ENCODE measurements at places on chromosomes 7 and 10.

DNA sequence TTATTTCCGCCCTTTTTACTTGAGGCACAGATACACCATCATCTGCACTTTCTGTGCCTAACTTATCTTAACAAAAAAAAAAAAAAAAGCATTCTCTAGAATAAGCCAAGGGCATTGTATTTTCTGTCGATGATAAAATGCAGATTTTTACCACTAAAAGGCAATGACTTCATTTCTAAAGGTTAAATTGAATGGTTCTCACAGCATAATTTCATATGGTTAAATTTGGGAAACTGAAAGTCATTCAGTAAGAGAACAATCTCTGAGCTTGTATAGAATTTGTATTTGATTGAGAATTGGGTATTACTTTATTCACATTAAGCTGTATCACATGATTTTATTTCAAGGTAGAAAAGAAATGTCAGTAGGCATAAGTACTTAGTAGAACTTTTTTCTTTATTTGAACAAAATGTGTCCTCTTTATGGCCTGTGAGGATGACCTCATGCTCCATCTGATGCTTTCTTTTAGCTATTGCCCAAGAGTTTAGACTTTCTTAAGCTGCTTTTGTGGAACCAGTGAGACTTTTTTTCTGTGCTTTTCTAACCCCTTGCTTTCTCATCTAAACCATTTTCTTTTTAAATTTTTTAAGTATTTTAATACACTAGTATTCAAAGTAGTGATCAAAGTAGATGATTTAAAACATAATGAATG, 110.3 kb downstream of the LRRC4 start:
- no peak for DNase-seq

- peak; percentile 52 for DNase-seq
Observed at GRCh38 chr7:89002981-89003956, 207.7 kb upstream of the TEX47 start.

GRCh38 chr10:112815269-112816032, 134.6 kb upstream of the TCF7L2 start:
- DNase-seq: peak; percentile 60

GRCh38 chr7:52758356-52758755, 277.1 kb upstream of the POM121L12 start:
- no peak for DNase-seq

DNA sequence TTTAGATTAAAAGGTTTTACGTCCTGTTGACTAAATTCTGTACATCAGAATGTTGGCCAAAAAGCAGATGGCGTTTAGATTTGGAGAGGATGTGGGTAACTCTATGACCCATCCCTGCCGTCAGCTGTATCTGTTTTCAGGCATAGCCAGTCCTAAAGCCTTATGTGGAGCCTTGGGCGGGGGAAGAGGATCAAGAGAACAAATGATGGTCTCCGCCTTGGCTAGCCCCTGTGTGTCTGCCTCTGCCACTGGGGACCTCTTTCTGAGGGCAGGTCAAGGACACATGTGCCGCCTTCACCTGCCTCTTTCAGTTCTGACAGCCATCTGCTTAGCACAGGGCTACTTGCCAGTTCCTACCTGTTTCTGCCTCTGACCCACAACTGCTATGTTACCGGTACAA, 24.1 kb downstream of the PDSS1 start:
- peak; percentile 86 for DNase-seq

- DNase-seq: no peak
Observed at GRCh38 chr7:139522830-139523198, 671 bp upstream of the CLEC2L start.

DNA sequence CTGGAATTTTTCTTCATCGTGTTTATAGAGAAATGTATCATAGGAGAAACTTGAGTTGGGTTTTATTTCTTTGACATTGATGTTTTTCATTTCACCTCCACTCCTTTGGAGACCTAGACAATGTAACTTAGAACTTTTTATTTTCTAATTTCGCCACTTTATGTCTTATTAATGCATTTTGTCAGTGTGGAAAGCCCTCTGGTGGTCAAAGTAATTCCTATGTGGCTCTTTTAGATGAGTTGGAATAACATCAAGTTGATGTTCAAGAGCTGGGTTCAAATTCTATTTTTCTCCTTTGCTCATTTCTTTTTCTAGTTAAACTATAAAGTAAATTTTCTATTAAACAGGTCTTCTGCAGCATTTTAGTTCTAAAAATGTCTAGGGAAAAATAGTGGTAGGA, 478.6 kb downstream of the LRMDA start:
- DNase-seq: no peak

DNA sequence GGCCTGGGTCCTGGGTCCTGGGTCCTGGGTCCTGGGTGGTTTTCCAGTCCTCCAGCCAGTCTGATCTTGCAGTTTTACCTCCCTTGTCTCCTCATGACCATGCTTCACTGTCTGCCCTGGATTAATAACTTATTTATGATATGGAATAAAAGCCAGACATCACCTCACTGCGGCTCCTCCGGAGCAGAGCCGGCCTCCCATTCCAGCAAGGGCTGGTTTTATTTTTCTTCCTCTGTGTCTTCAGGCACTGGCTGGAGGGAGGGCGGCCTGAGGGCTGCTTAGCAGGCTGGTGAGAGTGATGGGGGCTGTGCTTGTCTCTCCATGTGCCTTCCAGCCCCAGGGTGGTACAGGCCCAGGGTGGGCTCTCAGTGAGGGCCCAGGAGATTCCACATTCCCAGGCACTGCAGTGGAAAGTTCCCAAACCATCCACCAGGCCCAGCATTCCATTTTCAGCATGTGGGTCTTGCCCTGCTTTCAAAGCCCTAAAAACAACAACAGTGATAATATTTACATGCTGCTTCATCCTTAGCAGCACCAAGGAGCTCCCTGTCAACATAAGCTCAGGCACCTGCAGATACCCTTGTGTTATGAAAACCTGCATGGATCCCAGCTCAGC, 12.6 kb downstream of the ADAMTS14 start:
- no peak for DNase-seq

DNA sequence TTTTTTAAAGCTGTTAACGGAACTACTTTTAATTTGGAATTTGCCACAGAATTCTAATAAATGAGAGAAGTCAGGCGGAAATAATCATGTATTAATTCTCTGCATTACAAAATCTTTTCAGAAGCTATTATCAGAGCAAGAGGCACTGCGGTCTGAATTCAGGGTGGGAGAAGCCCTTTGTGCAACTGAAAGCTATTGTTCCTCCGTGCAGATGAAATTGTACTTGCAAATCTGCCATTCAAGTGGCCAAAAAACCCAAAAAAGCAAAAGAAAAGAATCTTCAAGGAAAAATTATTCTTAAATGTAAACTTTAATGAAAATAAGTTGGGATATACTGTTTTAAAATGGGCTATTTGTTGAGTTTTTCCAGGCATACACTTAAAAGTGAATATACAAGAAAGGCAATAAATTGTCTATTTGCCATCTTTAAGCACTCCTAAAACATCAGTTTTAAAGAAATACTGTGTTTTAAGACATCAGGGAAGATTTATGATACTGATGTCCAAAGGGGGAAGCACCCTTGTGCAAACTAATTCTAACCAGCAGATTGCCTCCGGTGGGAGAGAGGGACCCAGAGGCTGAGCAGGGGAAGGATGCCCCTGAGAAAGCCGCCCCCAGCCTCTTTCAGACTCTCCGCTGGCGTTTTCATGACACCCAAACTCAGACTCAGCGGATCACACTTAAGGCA, 351.2 kb downstream of the DNAJB6 start:
- DNase-seq: no peak

- DNase-seq: no peak
Observed at GRCh38 chr10:57785068-57785467, 482.6 kb downstream of the IPMK start.

GRCh38 chr10:33271969-33272583, 62.4 kb downstream of the NRP1 start:
- DNase-seq: no peak

- DNase-seq: no peak
Observed at GRCh38 chr7:70384024-70384423, 747.9 kb upstream of the GALNT17 start.

DNA sequence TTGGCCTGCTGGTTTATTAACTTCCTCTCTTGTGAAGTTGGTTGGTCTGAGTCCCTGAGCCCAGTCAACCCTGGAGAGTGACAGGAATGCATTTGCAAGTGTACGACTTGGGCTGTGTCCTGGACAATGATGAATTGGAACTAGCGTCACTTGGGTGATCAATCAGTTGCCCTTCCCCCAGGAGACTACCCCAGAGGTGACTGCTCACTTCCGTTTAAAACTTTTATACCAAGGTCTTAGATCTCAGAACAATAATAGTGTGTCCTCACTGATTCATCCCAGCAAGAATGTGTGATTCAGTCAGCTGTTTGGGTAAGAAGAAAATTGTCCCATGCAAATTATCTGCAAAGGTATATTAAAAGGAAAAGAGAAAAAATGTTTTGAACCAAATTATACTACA, 102.9 kb upstream of the ARMC3 start:
- no peak for DNase-seq

- no peak for DNase-seq
Observed at GRCh38 chr7:66307591-66308215, 102.6 kb downstream of the TPST1 start.

DNA sequence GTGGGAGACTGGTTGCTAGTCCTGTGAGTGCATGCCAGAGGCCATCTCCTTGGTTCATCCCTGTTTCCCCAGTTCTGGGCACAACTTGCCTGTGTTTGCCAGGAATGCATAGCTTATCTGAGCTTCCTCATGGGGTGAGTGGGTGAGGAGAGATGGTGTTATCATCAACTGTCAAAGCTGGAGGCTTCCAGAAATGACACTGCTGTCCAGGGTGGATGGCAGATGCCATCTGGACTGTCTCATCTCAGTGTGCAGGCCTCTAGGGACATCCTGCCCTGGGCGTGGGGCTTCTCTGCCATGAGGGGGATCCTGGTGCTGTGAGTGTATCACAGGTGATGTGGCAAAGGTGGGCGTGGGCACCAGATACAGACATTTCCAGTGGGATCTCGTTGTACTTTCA, 328.6 kb downstream of the DPP6 start:
- no peak for DNase-seq

DNA sequence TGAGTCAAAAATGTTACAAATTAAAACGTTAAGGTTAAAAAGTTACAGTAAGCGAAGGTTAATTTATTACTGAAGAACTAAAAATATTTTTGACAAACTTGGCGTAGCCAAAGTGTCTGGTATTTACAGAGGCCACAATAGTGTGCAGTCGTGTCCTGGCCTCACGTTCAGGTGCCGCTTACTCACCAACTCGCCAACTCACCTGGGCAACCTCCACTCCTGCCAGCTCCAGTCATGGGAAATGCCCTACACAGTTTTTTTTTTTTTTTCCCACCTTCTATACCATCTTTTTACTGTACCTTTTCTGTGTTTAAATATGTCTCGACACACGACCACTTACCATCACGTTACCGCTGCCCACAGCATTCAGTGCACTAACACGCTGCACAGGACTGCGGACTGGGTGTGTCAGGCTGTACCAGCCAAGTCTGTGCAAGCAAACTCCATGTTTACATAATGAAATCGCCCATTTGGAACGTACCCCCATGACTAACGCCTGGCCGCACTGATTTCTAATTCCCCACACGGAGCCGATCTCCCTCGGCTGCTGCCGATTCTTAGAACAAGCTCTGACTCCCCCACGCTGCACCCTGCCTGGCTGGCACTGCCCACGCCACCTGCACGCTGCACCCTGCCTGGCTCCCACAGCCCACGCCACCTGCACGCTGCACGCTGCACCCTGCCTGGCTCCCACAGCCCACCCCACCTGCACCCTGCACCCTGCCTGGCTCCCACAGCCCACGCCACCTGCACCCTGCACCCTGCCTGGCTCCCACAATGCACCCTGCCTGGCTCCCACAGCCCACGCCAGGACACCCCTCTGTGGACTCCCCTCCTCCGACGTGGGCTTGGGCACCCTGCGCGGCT, 203.1 kb downstream of the ZMYND11 start:
- DNase-seq: no peak

GRCh38 chr10:3835770-3836169, 50.8 kb upstream of the KLF6 start:
- peak; percentile 23 for DNase-seq

DNA sequence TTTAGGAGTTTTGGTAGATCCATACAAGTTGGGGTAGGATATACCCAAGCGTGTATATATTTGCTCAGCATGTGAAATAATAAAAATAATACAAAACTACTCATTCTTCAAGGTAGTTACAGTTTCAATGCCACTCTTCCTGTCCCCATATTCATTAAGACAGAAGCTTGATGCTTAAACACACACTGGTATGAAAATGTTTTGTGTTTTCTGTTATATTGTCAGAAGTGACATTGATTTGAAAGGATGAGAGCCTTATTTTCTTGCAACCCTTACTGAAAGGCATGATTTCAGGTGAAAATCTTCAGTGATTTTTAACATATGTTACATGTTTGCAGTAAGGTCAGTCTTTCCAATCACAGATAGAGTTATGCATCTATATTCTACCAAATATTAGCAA, 233.6 kb downstream of the TRIL start:
- DNase-seq: no peak

DNA sequence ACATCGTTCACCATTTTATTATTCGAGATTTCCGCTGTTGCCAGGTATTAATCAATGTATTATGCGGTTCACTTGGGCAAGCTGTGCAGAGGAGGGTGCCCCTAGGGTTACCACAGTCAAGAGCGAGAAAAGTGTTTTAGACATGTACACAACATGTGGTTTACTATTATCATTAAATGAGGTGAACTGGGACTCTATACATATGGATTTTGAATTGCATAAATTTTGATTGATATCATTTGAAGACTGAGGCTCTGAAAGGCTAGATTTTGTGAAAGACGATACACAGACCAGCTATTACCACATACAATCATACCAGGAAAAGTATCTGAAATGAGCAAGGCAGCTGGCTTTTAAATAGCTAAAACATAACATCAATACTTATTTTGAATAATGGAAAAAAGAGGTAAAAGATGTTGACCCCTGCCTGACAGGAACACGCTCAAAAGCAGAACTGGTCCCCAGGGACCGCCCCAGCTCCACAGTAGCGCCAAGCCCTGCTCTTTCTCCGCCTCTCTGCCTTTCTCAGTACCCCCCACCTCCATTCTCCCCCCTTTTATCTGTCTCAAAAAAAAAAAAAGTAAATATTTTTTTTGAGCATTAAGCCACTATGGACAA, 413.4 kb upstream of the MKI67 start:
- DNase-seq: no peak

Data from activated CD4-positive, alpha-beta T cell treated with anti-CD3 and anti-CD28 coated beads, Interleukin-10, Interleukin-2, amounts not matched to agents 100 ng/mL and 50 ng/mL, durations not matched to agents 16 hours and 8 hours (primary cell).